ENCODE measurements at places on chromosomes 12 and 14.
A peak's percentile ranks its signal among the peaks of the same experiment; 100 is the strongest.

GRCh38 chr14:103108749-103109207 lies 14.3 kb downstream of the EXOC3L4 start:
- no peak for DNase-seq

- no peak for DNase-seq
These were observed 2.0 kb upstream of the EMP1 start for GRCh38 chr12:13194401-13195110.

GRCh38 chr12:52268212-52268611 lies 6.2 kb upstream of the KRT86 start:
- DNase-seq: no peak

DNA sequence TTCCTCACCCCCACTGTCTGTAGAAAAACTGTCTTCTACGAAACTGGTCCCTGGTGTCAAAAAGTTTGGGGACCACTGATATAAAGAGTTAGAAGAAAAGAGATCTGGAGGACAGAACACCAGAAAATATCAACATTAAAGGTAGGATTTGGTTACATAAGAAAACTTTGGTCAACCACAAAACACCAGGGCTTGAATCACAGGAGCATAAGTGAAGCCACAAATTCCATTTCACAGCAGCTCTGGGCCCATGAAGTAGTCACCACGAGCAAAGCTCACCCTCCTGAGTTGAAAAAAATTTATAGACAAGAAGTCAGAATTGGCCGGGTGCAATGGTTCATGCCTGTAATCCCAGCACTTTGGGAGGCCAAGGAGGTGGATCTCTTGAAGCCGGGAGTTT lies 19.4 kb downstream of the RALGAPA1 start:
- no peak for DNase-seq

DNA sequence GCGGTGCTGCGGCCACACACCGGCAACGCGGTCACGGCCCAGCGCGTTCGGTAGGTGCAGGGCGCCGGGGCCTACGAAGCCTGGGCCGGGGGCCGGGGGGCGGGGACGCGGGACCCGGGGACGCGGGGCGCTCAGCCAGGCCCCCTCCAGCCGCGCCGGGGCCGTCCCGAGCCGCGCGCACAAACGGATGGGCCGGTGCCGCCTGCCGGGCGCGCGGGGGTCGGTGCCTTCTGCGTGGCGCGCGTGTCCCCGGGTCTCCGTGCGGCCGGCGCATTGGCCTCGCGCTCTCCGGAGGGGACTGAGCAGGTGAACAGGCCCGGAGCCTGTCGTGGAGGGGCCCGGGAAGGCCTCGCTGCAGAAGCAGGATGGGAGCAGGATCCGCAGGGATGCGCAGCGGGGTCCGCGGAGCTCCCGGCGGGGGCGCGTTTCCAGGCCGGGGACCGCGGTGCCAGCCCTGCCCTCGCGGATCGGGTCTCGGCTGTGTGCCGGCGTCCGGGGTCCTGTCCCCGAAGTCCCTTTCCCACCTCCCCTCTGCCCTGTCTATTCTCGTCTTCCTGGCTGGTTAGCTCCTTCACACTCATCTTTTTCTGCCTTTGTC lies 421 bp downstream of the GLT1D1 start:
- DNase-seq: no peak

- no peak for DNase-seq
These were observed 5.2 kb downstream of the P2RX4 start for GRCh38 chr12:121214855-121215745.

- DNase-seq: no peak
These were observed 46.3 kb upstream of the KICS2 start for GRCh38 chr12:64268409-64268808.

DNA sequence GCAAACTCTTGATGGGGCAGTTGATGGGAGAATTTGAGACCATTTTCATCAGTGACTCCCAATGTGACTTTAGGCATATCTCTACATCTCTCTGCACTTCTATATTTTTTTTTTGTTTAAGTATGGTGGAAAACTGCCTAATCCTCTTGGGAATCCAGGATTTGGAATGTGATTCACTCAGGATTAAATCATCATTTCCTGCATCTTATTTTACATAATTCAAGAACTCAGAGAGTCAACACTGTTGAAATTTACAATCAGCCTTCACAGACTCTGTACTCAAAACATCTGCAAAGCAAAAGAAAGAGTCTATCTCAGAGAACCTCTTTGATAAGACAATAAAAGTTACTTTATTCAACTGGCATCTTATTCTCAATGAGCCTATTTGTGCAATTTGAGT lies 260.7 kb upstream of the NOS1 start:
- no peak for DNase-seq

GRCh38 chr14:88618476-88618875 lies 55.6 kb downstream of the ZC3H14 start:
- no peak for DNase-seq

- DNase-seq: no peak
These were observed 5.5 kb downstream of the MYO1A start for GRCh38 chr12:57044468-57044867.

DNA sequence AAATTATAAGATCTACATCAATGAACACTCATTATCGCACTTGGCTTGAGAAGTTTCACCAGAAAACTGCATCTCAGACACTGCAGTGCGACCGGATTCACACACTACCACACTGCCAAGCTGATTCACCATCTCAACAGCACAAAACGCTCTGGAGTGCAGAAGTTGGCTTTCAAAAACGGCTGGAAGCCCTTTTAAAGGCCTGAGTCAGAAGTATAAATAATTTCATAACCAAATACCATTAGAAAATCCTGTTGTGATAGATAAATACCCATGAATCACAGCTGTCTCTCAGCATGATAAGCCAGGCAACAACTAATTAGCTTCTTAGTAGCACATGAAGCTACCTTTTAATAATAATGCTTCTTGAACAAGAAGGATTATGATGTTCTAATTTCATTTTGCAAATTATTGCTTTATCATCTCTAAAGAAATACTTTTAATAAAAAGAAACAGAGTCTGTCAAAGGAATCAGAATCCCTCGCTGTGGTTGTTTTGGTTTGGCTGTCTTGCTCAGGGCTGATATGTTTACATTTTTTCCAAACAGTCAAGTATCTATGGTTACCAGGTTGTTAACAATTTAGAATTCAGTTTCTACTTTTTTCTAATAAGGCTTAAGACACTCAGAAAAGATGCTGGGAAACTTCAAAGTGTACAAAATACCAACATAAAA lies 51.2 kb downstream of the SLC2A13 start:
- DNase-seq: no peak

DNA sequence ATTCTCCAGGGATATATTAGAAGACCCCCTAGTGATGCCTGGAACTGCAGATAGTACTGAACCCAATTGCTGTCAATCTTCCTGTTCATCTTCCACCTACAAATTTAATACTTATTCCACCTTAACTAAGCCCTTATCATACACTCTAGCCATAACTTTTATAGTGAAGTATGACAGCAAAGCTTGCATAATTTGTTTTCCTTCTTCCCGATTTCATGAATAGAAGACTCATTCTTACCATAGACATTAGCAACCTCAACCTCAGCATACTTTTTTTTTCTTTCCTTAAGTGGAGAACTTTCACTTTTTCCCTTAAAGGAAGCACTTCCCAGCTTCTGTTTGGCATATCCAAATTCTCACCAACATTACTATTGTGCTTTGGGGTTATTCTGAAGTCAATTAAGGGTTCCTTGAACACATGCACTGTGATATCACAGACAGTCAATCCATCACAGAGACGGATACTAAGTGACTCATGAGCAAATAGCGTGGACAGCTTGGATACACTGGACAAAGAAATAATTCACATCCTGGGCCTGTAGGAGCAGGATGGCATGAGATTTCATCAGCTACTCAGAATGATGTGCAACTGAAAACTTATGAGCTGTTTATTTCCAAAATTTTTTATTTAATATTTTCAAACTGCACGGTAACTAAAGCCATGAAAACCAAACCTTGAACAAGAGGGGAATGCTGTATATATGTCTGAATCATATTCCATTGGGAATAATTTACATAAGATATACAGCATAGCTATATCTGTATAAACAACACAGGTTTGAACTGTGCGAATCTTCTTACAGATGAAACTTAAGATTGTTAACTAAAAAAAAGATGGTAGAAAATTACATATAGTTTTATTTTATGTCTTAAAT lies 63.9 kb downstream of the SYT1 start:
- DNase-seq: peak; percentile 32

- no peak for DNase-seq
These were observed 12.9 kb downstream of the LRIG3 start for GRCh38 chr12:58907391-58907790.

DNA sequence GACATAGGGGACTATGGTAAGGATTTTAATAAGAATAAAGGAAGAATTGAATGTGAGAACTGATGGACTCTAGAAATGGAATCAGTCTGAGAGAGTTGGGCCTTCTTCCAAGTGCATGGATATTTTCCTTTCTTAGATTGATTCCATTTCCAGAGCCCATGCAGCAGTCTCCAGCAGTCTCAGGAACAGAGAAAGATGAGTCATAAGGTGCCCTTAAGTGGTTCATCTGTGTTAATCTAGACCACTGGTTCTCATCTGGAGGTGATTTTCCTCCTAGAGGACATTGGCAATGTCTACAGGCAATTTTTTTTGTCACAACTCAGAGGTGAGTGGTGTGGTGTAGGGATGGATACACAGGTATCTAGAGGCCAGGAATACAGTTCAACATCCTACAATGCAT lies 25.9 kb downstream of the TRIM9 start:
- DNase-seq: no peak

DNA sequence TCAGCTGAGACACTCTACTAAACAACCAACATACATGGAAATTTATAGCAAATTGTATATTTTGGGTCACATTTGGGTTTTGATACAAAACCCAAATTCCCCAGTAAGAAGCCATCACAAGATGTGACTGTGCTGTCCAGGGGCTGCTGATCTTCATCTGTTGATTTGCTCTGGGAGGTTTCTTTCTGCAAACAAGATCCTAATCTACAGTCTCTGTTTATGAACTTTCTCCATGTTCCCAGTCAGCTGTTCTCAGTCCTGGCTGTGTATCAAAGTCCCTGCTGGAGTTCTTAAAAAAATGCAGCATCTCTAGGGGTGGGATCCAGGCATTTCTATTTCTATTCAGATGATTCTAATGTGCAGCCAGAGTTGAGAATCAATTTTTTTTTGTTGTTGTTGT lies 85.1 kb downstream of the ATP23 start:
- no peak for DNase-seq

- DNase-seq: no peak
These were observed 294.8 kb downstream of the APAF1 start for GRCh38 chr12:98939926-98940325.

DNA sequence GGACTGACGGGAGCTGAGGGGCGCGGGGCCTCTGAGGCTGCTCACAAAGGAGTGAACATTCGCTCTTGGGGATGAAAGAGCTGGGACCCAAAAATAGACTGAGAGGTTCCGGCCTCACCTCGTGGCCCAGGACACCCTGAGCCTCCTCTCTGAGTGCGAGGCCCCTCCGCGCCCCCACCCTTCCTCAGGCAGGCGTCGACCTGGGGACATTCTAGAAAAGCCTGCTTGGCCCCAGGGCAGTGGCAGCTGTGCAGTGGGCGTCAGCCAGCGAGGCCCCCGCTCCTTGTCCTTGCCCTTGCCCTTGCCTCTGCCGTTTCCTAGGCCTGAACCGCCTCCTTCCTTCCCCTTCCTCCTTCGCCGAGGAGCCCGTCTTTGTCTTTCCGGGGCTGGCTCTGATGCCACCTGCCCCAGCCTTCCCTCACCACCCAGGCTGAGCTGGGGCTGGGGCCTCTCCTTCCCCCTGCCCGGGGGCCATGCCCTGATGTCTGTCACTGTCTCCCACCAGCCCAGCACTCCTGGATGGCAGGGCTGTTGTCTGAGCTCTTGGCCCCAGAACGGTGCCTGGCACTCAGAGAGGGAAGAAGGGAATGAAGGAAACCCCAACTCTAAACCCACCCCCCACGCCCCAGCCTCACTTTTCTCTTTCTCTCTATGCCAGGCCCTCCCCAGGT lies 208.2 kb upstream of the RTL1 start:
- DNase-seq: no peak

DNA sequence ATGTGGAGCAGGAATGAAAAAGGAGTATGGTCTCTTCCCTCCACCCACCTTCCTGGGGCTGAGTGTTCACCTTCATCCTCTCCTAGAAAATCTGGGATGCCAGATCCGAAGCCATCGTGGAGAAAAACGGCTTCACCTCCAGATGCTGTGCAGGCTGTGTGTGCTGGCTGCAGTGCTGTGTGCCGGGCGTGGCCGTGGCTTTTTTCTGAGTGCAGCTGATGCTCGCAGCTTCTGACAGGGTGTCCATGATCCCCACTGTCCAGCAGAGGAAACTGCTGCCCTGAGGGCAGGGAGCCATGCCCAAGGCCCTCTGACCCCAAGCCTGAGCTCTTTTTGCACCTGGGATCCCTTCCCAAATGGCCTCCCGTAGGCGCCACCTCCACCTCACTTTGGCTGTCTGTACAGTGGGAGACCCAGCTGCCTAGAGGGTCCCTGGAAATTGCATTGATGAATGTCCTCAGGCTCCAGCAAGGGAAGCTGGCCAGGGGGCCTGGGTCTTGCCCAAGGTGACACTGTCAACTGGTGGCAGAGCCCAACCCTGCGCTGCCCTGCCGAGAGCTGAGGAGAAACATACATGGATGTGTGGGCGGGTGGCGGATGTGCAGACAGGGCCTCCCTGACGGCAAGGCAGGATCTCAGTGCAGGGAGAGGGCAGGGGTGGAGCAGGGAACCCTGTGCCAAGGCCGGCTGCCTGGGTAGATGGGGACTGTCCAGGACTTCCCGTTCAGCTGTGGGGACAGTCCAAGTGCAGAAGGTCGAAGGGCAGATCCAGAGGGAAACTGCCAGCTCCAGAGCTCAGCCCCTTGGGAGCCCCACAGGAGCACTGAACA lies 53.3 kb downstream of the BEGAIN start:
- no peak for DNase-seq

GRCh38 chr12:27331927-27332324 lies 710 bp upstream of the BMAL2 start:
- no peak for DNase-seq

DNA sequence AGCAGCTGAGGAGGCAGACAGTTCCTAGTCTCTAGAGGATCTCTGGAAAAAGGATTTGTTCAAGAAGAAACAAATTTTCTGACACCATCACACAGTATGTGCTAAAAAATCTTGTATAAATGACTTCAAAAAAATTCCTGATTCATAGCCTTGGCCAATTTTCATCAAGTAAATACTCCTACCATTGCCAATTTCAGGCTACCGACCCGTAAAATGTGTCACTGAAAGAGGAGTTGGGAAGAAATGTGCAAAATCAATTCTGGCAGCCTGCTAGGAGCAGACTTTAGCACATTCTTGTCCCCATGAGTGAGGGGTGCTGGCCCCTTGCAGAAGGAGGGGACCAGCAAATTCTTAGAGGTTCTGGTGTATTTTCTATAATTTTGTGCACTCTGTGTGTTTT lies 109.4 kb downstream of the TMEM30B start:
- no peak for DNase-seq

- no peak for DNase-seq
These were observed 24.6 kb upstream of the KLRD1 start for GRCh38 chr12:10283027-10283426.

- DNase-seq: no peak
These were observed 576.5 kb downstream of the MED13L start for GRCh38 chr12:115700896-115701465.

- DNase-seq: no peak
These were observed 57.9 kb downstream of the PPP2R5C start for GRCh38 chr14:101819251-101819990.
